ENCODE measurements at places on chromosomes 2 and 18. TPM values are rescaled to one million over a fixed set of nuclear protein-coding genes. Genes with fewer than 3 reads are reported as not detected.

DNA sequence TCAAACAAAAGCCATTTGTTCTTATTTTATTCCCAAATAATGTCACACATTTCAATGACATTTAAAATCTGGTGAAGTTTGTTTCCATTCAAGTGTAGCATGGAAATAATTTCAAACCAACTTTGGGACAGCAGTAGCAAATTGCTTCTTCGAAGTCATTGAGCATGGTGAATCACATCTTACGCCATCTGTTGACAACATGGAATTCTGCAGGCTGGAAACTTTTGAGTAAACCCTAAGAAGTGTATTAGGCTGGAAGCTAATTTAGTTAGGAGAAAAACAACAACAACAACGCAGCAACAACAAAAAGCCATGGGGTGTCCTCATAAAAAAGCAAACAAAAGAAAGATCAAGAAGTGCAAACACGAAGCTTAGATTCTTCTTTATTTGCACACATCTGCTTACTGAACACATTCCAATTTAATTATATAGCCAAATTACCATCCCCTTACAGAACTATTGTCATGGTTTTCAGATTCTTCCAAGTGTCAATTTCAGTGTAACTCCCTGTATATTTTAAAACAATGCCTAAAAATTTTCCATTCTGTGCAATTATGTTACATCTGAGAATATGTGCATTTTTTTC is 659.0 kb upstream of the CDH7 start:
- no peak for DNase-seq

- DNase-seq, result no peak
These were observed 6.7 kb upstream of the LCT start for GRCh38 chr2:135843671-135844070.

- DNase-seq, result no peak
These were observed 103.1 kb downstream of the RTN4 start for GRCh38 chr2:54947136-54947535.

GRCh38 chr18:10194592-10194991 is 259.8 kb upstream of the APCDD1 start:
- no peak for DNase-seq

Gene SERPINB11
- total RNA-seq, result not detected

Gene SCYGR4
- total RNA-seq, result not detected

- no peak for DNase-seq
These were observed 2.2 kb downstream of the HMSD start for GRCh38 chr18:63951302-63951705.

Gene NPHP1
- total RNA-seq, result 8.6 TPM

Gene GRP
- not detected for total RNA-seq

GRCh38 chr2:132757676-132758075 is 87.7 kb upstream of the LYPD1 start:
- no peak for DNase-seq

DNA sequence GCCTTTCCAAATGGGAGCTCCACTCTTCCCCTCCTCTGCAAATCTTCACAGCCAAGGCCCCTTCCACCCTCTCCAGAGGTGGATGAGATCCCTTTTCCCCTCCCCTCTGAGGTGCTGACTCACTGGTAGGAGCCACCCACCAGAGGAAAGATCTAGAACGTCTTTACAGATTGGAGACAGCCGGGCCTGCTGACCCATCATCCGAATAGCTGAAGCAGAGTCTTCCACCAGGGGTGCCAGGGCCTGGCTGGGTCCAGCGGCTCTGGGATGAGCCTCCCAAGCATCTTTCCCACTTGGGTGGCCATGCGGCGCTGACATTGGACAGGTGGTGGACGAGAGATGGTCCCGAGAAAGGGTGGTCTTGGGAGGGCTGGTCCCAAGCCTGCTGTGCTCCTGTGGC is 9.0 kb downstream of the ERFE start:
- DNase-seq, result no peak

Gene DES
- 3,602 TPM for total RNA-seq

Gene EDAR
- 2.0 TPM for total RNA-seq

Gene PKDCC
- total RNA-seq, result 128 TPM

Gene COPS9
- 121 TPM for total RNA-seq

- no peak for DNase-seq
These were observed 4.9 kb downstream of the VIT start for GRCh38 chr2:36701391-36701795.

DNA sequence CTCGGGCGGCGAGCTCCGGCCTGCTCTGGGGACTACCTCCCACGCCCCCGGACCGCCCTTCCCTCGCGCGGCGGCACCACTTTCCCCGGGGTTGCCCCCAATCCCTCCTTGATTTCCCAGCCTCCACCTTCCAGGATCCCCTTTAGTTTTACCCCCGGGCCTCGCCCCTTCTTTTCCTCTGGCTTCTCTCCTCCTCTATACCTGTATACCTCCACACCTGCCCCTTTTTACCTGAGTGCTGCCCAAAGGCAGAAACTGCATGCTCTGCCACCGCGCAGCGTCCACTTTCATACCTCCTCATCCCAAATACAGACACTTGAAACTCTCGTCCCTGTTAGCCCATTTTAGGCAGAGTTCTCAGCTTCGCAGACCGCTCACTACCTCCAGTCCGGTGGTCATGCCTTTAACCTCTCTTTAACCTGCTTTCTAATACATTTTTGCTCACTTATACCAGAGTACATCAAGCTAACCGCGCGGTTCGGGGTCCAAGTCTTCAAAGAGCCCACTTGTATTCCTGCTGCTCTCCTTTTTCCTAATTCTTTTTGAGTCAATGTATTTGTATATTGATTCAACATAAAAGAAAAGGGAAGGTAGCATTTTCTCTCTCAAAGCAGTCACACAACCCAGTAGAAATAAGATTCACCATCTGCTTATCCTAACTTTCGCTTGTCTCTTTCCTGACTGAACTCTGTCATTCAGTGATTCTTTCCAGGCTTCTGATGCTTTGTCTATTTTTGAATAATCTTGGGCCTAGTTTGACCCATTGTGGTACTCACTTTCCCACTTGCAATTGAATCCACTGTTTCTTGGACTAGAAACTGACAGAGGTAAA is 901 bp downstream of the SPOPL start:
- no peak for DNase-seq

Gene SPATA3
- not detected for total RNA-seq

DNA sequence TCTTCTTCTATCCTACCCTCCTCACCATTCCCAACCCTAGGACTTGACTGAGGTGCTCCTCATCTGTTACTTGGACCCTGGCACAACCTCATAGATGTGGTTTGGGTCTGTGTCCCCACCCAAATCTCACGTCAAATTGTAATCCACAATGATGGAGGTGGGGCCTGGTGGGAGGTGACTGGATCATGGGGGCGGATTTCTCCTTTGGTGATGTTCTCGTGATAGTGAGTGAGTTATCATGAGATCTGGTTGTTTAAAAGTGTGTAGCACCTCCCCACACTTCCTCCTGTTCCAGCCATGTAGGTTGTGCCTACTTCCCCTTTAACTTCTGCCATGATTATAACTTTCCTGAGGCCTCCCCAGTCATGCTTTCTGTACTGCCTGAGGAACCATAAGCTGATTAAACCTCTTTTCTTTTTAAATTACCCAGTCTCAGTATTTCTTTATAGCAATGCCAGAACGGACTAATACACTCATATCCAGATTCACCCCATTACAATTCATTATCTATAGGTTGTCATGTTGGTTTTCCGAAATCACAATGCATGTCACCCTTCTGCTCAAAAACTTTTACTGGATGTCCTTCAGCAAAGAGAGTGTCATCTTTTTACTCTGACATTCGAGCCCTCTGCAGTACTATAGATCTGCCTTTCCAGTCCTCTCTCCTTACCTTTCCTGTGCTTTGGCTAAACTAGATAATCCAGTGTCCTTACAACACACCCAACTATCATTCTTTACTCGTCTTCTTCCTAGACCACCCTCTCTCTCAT is 45.7 kb downstream of the APOB start:
- DNase-seq, result no peak

GRCh38 chr2:223797811-223798721 is 39.3 kb downstream of the AP1S3 start:
- DNase-seq, result peak; percentile 31

Gene NGEF
- total RNA-seq, result 12.0 TPM

- DNase-seq, result no peak
These were observed 372.5 kb downstream of the RBM43 start for GRCh38 chr2:150889141-150889540.

DNA sequence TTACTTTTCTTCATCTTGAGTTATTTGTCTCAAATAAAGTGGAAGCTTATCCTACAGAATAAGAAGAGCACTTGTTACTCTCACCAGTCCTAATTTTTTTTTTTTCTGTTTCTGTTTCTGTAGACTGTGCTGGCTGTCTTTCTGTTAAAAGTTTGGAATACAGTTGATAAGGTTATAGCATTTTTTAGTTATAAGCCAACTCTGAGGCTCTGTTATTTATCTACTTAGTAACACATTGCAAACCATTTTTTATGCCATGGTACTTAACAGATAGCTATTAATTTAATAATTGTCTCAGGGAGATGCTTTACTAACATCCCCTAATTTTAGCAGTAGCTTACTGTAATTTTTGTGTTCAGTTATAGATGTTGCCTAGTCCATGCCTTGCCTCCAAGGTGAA is 37.9 kb downstream of the CREB1 start:
- no peak for DNase-seq

DNA sequence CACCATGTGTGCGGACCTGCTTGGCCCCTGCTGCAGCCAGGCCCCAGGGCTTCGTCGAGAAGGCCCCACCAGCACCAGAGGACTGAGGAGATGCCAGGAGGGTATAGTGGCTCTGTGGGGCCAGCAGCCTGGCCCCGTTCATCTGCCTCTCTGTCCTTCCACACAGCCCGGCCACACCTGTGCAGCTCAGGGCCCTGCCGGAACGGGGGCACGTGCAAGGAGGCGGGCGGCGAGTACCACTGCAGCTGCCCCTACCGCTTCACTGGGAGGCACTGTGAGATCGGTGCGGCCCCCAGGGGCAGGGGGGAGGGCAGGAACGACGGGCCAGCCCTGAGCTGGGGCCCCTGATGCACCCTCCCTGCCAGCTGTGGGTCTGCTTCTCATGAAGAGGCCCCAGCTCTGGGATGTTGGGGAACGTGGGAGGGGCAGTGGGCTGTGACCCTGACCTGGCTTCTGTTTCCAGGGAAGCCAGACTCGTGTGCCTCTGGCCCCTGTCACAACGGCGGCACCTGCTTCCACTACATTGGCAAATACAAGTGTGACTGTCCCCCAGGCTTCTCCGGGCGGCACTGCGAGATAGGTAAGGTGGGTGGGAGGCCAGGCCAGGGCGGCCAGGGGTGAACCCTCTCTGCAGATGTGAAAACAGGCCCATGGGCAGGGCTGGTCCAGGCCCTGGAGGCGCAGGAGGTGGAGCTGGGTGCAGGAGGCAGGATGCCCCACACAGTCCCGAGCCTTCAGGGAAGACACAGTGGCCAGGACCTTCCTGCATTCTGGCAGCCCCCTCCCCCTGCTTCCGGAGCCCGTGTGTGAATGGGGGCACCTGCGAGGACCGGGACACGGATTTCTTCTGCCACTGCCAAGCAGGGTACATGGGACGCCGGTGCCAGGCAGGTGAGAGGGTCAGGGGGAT is 50.3 kb downstream of the MTERF4 start:
- peak; percentile 8 for DNase-seq

DNA sequence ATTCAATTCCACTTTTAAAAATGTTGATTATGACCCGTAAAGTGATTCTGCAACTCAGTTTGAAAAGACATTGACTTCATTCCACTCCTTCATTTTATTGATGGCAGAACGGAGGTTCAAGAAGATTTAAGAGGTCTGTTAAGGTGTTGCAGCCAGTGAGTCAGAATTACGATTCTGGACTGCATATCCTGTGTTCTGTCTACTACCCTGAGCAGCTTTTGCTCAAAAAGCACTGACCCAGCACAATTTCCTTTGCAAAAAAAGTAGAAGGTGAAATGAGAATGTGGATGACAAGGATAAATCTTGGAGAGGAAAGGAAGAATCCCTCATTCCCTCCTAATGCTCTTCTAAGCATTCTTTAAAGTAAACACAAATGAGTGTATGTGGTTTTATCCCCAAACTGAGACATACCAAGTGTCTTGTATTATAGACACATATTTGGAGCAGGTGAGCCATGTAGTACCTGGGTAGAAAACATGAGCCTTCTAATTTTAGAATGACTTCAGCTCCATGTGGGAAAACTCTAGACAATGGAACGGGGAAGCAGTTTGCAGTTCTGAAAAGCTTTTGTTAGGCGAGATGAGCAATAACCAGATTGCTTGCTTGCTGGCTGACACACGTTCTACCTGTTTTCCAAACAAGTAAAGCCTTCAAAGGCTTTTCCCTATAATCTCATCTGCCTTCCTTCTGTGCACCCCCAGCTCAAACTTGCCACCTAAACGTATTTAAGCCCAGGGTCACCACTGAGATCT is 44.7 kb downstream of the TGFA start:
- no peak for DNase-seq

GRCh38 chr2:175976391-175977157 is 25.5 kb downstream of the LNPK start:
- DNase-seq, result no peak

DNA sequence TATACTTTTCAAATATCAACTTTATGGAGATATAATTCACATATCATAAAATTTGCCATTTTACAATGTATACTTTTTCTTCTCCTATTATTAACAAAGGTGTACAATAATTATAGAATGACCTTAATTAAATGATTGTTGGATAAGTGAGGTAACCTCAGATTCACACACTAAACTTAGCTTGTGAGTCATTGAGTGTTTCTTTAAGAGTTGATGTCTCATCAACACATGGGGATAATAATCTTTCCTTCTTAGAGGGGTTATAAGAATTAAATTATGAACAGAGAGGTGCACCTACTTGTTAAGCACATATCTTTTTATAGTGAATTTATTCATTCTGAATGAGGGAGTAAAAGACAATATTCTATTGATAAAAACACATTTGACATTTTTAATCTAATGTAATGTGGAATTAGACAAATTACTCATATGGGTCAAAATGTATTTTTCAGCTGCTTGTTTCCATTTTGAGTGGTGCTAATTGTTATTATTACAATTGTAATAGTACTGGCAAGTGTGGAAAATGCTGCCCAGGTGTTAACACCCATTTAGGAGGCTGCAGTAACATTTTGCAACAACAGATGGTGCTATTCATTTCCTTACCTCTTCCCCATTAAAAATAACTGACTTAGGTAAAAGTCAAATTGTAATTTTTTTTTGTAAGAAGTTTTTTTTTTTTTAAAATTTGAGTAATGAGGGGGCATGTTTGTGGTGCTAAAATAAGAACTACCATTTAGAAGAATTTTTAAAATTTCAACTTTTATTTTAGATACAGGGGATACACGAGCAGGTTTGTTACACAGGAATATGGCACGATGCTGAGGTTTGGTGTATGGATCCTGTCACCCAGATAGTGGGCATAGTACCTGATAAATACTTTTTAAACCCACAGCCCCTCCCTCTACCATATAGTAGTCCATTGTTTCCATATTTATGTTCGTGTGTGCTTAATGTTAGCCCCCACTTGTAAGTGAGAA is 32.1 kb upstream of the DYNAP start:
- no peak for DNase-seq

GRCh38 chr2:88658881-88659537 is 31.7 kb upstream of the EIF2AK3 start:
- no peak for DNase-seq
